ENCODE measurements at places on chromosomes 1 and 21. TPM values are rescaled to one million over a fixed set of nuclear protein-coding genes. Genes with fewer than 3 reads are reported as not detected.

Gene S100A7
- not detected for total RNA-seq

Gene ADGRB2
- 7.4 TPM for total RNA-seq

Gene RGS16
- 0.33 TPM for total RNA-seq

Gene OR1C1
- total RNA-seq, result not detected

Gene RBM8A
- 61.9 TPM for total RNA-seq

Gene TMEM269
- not detected for total RNA-seq

Gene CLIC6
- 1.8 TPM for total RNA-seq

Gene SPATA46
- total RNA-seq, result not detected

Gene ARTN
- total RNA-seq, result not detected

Gene NPR1
- 0.66 TPM for total RNA-seq

Gene SPRR2G
- not detected for total RNA-seq

Gene ASTN1
- 0.17 TPM for total RNA-seq

Gene UBE2U
- not detected for total RNA-seq

Gene B3GALT5
- under 0.01 TPM for total RNA-seq

Gene SGIP1
- 11.0 TPM for total RNA-seq

Gene MYOG
- not detected for total RNA-seq

Gene OLIG2
- total RNA-seq, result not detected

Gene GJA4
- not detected for total RNA-seq

Gene TSTD1
- total RNA-seq, result 0.77 TPM

Gene TBX19
- 0.26 TPM for total RNA-seq

Gene GPR25
- not detected for total RNA-seq

Data from fibroblast of lung (primary cell).